ENCODE measurements at places on chromosomes 12 and 14.

DNA sequence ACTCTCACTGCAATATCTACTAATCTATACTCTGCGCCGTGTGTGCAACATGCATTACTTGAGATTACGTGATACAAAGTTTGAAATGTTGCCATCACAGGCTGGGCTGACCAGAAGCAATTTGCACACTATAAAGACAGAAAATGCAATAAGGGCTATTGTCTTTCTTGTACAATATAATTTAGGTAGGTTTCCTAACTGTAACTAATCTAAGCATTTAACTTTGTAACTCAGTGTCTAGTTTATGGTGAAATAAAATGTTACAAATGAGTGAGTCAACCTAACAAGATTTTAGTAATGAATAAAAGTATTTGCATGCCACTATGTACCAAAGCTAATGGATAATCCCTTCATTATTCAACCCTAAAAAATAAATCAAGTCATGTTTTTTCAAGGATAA lies 57.8 kb downstream of the LRP6 start:
- no peak for DNase-seq

DNA sequence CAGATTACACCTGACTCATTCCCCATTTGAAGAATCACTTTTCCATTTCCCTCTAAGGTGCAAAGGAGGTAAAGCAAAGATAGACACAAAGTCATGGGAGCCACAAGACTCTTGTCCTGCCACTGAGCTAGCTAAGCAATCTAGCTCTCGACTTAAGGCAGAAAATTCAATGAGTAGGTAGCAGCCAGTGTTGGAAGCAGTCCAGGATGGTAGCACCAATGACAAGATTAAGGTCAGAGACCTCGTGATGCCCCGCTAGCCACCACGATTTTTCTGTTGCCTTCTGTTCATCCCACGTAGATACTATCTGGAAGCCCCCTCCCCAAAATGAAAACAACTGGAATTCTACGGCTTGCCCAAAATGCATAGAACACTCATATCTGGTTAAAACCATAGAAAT lies 1.4 kb downstream of the VAMP1 start:
- DNase-seq, result no peak

DNA sequence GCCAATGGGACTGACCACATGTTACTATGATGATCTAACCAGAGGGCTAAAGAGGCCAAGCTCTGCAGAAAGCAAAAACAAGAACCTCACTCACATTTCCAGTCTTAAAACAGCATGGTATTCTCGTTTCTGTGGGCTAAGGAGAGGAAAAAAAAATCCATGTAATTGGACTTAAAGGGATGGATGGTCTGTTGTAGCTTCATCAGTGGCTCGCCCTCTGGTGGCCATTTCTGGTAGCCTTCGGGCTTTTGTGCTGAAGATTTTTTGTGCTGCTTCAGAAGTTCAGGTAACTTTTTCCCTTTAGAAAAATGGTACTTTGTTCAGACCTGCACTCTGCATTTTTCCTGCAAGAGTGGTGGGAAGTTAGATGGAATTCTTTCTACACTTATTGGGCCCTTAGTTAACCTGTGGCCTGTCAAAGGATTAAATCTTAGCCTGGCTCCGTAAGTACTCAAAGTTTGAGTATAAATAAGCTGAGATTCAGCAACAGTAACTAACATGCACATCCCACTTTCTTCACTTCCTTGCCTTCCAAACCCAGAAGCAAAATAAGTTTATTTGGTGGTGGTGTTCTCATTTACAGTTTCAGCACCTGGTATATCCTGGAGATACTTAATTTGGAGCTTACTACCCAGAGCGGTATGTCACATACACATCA lies 22.3 kb downstream of the DCAF4 start:
- DNase-seq, result no peak

DNA sequence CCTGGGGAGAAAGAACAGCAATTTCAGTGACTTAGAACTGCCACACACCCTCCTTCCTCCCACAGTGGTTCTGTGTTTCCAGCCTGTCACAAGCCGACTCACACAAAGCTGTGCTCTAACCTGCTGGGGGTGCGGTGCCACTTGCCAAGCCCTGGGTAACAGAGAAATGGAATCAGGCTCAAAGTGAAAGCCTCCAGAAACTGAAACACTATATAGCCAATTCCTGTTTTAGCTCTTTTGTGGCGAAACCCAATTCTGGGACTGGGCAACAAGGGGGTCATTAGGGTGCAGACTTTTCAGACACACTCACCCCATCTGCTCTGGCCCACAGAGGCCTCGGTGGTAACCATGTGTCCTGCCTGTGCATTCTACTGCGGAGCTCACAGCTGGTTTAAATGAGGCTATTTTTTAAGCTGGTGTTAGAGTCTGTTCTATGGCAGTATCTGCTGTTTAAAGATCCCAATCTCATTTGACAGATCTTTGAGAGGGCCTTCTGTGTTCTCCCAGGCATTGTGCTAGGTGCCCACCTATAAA lies 15.2 kb upstream of the ACTR6 start:
- no peak for DNase-seq

DNA sequence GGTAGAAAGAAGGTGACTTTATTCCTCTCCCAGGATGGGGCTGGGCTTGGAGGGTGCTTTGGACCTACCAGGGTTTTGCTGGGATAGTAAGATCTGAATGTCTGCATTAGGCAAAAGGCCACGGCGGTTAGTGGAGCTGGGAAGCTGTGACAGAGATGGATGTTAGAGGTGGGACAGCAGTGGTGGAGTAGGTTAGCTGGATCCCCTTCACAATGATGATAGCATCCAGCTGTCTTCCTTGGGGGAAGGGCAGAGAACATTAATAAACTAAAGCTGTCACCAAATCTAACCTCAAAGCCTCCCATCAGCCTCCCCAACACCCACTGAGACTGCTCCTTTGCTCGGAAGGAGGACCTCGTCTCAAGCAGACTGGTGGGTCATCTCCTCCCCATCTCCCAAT lies 104.8 kb downstream of the GPATCH2L start:
- no peak for DNase-seq

- no peak for DNase-seq
Measured at GRCh38 chr12:130258863-130259262, 78.8 kb upstream of the PIWIL1 start.

GRCh38 chr12:9449181-9449580 lies 158.5 kb downstream of the KLRB1 start:
- no peak for DNase-seq

DNA sequence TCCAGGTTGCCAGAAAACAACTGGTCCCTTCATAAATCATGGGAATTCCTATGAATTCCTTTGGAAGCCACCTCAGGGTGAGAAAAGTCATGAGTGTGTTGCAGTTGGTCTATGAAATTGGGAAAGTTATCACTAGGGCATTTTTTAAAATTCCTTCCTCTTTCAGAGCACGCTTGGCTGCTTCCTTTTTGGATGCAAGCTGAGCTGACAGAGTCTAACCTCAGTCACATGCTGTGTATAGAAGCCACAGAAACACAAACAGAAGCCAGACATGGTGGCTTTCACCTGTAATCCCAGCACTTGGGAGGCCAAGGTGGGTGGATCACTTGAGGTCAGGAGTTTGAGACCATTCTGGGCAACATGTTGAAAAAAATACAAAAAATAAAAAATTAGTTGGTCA lies 21.7 kb upstream of the HELB start:
- DNase-seq, result peak; percentile 61
